ENCODE measurements at places on chromosomes 16 and 17.

GRCh38 chr16:66035096-66035495 lies 331.4 kb upstream of the CDH5 start:
- peak; percentile 5 for DNase-seq

- no peak for DNase-seq
These were observed 7.9 kb upstream of the MT2A start for GRCh38 chr16:56600398-56600999.

- peak; percentile 78 for DNase-seq
These were observed 49.3 kb downstream of the CMIP start for GRCh38 chr16:81493755-81494433.

GRCh38 chr16:11980136-11980844 lies 3.8 kb downstream of the SNX29 start:
- DNase-seq: no peak

DNA sequence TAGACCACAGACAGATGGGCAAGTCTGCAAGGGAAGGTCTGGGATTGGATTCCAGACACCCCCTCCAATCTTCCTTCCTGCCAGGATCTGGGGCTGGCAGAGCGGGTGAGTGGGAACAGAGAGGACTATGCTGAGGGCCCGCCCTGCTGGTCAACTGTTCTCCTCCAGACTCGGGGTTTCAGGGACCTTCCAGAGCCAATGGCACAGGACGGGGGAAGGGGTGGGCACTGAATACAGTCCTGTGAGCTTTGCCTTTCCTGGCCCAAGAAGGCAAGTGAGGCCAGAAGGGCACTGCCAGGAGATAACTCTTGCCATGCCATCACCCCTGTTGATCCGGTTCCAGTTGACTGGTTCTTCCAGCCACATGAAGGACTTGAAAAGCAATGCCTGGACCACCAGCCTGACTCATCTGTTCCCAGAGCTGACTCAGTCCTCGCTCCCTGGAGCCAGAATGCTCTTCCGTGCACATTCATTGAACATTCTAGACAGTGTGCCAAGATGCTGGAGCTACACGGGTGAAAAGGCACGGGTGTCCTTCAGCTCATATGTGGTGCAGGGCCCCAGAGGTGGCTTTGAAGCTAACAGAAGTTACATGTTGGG lies 533 bp upstream of the MEFV start:
- DNase-seq: no peak

GRCh38 chr16:22945361-22945760 lies 131.4 kb downstream of the HS3ST2 start:
- DNase-seq: no peak

DNA sequence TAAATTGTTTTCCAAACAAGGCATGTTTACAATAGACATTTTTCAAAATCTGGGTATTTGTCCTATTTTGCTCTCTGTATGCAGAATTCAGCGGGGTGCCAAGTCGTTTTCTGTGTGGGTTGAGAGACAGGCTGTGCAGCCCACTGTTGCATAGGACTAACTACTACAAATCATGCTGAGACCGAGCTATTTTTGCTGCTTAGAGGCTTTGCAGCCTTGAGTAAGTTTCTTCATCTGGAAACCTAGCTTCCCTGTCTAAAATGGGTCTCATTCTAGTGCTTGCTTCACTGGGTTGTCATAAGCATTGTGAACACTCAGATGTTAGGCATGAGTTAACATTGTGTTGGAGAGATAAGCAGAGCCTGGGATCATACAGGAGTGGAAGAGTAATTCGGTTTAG lies 1.3 kb downstream of the PRPSAP2 start:
- DNase-seq: no peak

DNA sequence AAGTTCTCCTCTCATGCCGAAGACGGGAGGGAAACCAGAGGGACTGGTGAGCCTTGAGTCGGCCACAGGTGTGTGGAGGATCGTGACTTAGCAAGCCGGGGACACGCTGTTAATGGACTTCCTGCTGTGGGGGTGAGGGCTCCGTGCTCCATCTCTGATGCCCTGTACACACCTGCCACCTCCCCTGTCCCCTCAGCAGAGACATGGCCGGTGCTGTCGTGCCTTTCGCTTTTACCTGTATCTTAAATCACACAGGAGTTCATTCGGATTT lies 75.9 kb upstream of the ZNF750 start:
- DNase-seq: no peak

GRCh38 chr17:52410781-52411180 lies 252.3 kb upstream of the CA10 start:
- DNase-seq: no peak

GRCh38 chr16:28210979-28211588 lies 681 bp downstream of the XPO6 start:
- DNase-seq: peak; percentile 48

- no peak for DNase-seq
These were observed 331.0 kb upstream of the CCL2 start for GRCh38 chr17:33924104-33924503.

GRCh38 chr17:64231567-64232141 lies 31.4 kb downstream of the TEX2 start:
- no peak for DNase-seq

DNA sequence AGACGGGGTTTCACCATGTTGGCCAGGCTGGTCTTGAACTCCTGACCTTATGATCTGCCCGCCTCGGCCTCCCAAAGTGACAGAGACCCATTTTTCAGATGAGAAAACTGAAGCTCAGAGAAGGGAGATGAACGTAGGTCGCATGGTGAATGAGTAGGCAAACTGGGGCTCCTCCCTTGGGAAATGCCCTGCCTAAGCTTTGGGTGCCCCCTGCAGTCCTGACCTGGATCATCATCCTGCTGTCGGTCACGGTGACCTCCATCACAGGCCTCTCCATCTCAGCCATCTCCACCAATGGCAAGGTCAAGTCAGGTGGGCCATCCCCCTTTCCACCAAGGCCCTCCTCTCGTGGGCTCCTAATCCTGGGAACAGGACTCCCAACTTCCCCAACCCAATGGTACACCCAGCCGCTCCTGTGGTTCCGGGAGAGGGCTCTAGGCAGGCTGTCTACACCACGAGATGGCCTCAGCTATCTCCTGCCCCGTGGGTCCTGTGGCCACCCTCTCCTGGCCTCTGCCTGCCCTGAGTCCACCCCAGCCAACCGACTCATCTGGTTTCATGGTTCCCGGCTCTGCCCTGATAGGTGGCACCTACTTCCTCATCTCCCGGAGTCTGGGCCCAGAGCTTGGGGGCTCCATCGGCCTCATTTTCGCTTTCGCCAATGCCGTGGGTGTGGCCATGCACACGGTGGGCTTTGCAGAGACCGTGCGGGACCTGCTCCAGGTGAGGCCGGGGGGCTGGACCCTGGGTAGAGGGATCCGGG lies 4.7 kb downstream of the SLC12A3 start:
- no peak for DNase-seq

DNA sequence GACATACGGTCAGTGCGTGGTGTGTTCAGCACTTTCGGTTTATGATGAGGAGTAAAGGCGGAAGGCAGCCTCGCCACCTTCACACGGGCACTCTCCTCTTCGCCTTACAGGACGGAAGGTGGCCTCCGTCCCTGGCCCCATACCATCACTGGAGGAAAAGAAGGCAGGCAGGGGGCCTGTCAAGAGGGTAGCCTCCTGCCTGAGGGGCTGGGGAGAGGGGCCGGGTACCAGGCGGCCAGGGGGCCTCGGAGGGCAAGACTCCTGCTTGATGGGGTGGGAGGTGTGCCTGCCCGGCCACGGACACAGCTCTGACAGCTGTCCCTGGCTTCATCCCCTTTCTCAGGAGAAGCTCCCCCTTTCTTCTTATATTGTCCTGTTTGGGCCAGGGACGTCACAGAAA lies 15.6 kb upstream of the SLC38A8 start:
- no peak for DNase-seq

GRCh38 chr17:14015271-14015670 lies 54.0 kb upstream of the COX10 start:
- no peak for DNase-seq

GRCh38 chr16:52727441-52727840 lies 180.5 kb upstream of the TOX3 start:
- DNase-seq: no peak

DNA sequence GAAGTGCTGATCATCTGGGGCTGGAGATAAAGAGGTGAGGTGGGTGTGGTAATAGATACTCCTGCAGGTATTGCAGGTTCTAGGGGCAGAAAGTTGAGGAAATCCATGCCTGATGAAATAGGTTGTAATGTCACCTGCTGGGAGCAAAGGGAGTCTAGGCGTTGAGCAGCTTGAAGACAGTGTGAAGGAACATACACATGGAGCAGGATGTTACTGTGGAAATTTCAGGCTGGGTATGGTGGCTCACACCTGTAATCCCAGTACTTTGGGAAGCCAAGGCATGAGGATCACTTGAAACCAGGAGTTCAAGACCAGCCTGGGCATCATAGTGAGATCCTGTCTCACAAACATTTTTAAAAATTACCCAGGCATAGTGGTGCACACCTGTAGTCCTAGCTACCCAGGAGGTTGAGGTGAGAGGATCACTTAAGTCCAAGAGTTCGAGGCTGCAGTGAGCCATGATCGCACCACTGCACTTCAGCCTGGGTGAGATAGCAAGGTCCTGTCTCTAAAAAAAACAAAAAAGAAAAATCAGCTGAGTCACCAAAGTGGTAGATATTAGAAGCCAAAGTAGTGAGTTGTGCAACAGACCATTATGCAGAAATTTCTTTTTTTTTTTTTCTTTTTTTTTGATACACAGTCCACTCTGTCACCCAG lies 9.1 kb upstream of the CRYBA1 start:
- no peak for DNase-seq

GRCh38 chr17:40411821-40412220 lies 5.9 kb downstream of the TOP2A start:
- no peak for DNase-seq

DNA sequence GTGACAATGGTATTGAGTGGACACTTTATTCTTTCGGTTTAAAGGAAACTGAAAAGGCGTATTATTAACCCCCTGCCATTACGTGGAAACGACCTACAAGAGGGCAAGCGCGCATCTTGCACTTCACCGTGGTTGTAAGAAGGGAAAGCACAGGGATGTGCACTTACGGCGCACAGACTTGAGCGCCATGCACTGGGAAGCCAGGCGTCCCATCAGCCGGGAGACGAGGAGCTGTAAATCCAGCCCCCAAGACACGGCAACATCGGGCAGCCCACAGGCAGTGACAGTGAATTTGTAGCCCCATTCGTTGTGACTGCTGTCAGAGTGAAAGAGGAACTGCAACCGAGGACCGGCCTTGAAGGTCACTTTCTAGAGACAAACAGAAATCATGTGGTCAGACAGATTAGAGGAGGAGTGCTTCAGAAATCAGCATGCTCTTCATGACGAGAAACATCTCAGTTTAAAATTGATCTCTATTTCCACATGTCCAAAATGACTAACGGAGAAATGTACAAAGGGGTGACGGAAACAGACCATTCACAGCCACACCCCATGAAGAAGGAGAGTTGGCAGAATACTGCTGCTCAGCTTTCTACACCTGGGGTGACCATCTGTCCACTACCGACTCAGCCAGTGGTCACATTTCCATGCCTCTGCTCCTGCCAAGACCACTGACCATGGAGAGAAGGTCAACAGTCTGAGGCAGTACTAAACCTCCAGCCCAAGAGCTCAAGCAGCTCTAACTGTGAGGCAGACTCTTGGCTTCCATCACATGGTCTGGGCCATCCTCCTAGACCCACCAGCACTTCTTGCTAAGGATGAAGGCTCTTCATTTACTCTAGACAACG lies 68.6 kb downstream of the ZZEF1 start:
- no peak for DNase-seq

- no peak for DNase-seq
These were observed 32.6 kb downstream of the SHISA6 start for GRCh38 chr17:11273596-11273995.

DNA sequence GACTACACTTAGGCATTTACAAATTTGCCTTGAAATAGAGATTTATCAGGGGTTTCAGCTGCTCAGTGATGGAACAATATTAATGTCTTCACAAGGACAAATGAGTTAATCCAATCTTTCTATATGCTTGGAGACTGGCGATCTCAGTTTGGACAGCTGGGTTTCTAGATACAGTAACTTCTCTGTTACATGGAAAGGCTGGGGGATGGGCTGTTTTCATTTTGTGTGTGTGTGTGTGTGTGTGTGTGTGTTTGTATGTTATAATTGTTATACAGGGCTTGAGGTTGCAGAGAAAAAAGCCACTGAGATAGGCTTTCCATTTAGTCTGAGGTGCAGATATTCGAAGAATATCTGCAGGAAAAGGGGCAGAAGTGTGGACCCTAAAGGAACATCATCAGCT lies 359.3 kb upstream of the SALL1 start:
- DNase-seq: no peak

DNA sequence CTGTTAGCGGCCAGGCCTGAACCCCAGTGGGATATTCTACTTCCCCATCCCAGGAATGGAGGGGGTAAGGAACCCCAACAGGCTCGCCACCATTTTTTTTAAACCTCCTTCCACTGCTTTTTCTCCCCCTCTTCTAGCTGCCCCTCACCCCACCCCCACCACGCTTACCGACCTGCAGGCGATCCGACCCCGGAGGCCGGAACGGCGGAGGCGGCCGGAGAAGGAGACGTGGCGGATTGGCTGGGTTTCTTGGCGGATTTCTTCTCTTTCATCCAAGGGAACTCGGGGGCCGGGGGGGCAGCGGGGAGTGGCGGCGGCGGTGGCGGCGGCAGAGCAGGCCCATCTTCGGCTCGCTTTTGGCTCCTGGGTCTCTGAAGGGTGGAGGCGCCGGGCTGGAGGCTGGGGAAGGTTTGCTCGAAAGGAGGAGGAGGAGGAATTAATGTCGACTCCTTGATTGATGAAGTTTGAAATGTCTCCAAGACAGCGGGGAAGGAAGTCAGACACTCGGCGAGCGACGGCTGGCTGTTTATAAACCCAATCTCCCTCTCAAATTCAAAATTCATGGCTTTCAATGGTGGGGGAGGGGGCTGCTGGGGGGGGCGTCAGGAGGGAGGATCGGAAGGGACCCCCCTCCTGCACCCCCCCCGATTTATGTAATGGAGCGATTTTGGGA lies 424 bp downstream of the HOXB2 start:
- peak; percentile 93 for DNase-seq

DNA sequence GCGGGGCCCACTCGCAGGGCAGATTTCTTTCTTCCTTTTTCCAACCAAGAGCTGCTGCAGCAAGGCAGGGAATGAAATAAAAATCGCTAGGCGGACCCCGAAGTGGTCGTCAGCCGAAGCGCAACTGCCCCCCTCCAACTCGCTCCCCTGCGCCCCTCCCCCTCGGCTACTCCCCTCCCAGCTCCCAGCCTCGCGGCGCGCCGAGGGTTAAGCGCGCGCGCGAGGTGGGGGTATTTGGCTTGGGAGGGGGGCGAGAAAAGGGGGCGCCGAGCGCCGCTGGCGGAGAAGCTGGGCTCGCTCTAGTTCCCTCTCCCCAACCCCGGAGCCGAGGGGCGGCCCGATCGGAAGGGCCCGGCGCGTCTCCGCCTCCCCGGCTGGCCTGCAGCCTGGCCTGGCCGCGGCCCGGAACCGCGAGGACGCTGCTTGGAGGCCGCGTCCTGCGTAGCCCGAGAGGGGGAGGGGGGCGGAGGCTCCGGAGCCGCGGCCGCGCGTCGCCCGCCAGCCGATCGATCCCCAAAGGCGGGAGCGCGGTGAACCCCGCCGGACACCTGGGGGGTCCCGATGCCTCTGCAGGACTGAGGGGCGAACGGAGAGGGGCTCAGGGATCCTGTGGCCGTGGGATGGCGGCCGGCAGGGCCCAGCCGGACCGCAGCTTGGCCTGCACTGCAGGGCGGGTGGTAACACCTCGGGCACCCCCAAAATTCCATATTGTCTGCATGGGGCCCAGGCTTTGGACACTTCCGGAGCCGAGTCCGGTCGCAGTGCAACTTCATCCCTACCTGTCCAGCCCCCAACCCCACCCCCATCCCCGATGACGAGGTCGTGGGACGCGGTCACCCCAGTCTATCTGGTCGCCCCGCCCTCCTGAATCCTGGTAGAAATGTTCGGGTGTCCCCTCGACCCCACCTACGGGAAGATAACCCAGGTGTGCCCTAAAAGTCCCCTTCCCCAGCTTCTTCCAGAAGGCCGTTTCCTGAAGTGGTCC lies 4.9 kb upstream of the CBX4 start:
- peak; percentile 76 for DNase-seq

- no peak for DNase-seq
These were observed 11.4 kb upstream of the SLC4A1 start for GRCh38 chr17:44279346-44279665.
